ENCODE measurements at places on chromosomes 2 and 18.

DNA sequence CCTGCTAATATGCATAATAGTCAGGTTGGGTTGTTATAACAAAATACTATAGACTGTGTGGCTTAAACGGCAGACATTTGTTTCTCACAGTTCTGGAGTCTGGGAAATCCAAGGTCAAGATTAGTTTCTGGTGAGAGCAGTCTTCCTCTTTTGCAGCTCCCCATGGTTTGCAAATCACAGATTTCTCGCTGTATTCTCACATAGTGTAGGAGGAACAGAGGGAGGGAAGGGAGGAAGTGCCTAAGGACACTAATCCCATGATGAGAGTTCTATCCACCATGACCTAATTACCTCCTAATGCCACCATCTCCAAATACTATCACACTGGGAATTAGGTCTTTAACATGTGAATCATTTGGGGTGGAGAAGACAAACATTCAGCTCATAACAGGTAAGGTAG lies 20.1 kb upstream of the PTH2R start:
- no peak for DNase-seq

DNA sequence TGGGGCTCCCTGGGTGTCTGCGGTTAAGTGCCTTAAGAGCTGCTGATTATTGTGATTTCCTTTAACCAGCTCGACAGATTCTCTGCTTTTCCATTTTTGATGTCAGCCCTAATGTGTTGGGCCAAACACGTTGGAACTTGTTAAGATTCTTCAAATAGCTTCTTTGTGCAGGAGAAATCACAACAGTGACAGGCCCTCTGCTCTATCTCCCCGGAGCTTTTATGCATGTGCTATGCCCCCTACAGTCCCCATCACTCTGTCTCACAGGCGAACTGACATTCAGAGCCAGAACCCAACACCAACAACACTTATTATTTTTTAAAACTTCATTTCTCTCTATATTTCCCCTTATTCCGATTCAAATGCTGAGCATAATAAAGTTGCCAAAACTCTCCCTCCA lies 371.7 kb upstream of the CELF4 start:
- no peak for DNase-seq

DNA sequence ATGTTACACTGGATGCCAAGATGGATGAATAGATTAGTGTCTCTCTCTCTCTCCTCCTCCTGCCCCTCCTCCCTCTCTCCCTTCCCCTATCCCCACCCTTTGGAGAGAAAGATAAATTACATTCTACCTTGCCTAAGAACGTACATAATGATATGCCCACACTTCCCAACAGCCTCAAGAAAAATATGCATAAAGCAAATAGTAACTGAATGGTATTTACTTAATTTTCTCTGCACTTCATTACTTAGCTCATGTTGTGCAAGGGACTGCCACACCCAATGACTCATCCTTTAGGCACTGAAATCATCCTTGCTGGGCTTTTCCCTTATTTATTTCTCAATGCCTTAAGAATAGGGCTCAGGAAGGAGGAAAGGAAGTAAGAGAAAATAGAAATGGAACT lies 137.3 kb upstream of the PID1 start:
- no peak for DNase-seq

DNA sequence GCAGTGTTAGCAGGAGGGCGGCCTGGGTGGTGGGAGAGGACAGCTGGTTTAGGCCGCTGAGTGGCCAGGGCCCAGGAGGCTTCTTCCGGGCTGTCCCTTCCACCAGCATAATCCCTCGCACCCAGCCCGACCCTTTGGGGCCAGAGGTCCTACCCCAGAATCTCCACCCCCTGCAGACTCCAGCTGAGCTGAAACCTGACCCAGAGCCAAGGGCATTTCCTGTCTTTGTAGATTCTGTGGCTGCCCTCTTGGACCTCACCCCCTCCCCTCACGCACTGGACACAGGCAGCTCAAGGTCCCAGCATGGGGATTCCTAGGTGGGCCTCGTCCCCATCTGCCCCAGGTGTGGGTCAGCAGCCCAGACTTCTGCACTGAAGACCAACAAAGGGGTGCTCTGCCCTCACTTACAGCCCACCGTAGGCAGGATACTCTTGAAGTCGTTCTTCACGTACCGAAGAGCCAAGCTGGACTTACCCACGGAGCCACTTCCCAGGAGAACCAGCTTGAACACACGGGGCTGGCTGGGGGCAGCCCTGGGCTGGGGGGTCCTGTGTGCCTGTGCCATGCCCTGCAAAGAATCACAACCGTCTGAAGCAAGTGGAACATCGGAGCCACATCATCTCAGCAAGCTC lies 4.8 kb downstream of the RAB17 start:
- no peak for DNase-seq

GRCh38 chr2:15615301-15615920 lies 23.7 kb downstream of the DDX1 start:
- DNase-seq, result no peak

DNA sequence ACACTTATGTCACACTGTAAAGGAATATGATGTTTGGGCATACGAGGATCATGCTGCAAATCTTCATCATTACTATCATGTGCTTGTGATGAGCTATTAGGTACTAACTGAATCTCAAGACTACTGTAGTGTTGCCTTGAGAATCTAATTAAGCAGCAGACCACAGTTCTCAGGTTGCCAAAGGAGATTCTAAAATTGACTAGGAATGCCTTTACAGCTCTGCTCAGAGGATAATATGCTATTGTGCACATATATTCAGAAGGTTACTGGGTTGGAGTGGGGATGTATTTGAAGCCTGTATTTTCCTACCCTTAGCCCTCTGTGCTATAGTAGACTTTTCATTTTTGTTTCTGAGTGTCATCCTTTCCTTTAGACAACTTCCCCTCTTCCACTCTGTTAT lies 175.1 kb downstream of the CDH19 start:
- DNase-seq, result no peak

DNA sequence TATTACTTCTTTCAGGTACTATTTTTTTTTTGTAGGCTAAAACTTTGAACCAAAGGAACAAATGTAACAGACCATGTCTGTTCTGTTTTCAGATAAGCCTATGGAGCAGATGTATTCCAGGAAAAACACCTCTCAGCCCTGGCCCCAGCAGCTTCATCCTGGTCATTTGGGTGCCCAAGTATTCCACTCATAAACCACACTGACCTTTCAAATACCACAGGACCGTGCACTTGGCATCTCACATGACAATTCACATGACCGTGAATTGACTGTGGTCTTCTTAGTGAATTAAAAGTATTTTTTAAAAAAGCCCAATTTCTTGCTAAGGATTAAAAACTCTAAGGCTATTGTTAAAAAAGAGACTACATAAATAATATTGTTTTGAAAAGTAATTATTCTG lies 50.2 kb downstream of the SMIM21 start:
- DNase-seq, result no peak

DNA sequence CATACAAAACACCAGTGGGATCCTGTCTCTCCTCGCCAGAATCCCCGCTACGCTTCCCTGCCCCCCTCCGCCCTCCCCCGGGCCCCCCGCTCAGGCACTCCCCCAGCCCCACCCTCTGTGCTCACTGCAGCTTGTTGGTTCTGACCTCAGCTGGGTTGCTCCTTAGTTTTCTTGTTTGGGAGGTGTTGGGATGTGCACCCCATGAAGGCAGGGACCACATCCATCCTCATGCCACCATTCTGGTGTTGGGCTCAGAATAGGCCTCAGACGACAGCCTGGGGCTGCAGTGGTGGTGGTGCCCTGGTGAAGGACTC lies 4.6 kb downstream of the SNED1 start:
- DNase-seq, result no peak
